ENCODE measurements at places on chromosomes 12 and 14.

- no peak overlapping the region for H3K27ac ChIP-seq
- H3K27me3 ChIP-seq, result no peaks in the 10 kb centered on the region
- no peaks in the 10 kb centered on the region for H3K36me3 ChIP-seq
- no peak overlapping the region for H3K4me3 ChIP-seq
Observed at GRCh38 chr14:30064454-30064853, 136.8 kb upstream of the PRKD1 start.

DNA sequence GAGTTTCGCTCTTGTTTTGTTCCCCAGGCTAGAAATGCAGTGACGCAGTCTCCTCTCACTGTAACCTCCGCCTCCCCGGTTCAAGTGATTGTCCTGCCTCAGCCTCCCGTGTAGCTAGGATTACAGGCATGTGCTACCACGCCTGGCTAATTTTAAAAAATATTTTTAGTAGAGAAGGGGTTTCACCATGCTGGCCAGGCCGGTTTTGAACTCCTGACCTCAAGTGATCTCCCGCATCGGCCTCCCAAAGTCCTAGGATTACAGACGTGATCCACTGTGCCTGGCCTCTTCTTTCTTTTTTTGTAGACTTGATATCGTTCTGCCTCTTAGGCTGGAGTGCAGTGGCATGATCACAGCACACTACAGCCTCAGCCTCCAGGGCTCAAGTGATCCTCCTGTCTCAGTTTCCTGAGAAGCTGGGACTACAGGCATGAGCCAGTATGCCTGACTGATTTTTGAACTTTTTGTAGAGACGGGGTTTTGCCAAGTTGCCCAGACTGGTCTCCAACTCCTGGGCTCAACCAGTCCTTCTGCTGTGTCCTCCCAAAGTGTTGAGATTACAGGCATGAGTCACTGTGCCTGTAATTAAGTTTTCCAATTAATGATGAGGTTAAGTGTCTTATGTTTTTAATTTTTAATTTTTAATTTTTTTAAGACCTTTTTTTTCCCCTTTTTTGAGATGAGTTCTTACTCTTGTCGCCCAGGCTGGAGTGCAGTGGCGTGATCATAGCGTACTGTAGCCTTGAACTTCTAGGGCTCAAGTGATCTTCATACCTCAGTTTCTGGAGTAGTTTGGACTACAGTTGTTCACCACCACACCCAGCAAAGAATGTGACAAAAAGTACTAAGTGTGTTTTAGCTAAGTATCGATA is 10.2 kb downstream of the RCOR1 start:
- no peaks in the 10 kb centered on the region for H3K27me3 ChIP-seq
- H3K36me3 ChIP-seq, result peaks cover 1% of the 10 kb centered on the region
- H3K27ac ChIP-seq, result no peak overlapping the region
- H3K4me3 ChIP-seq, result no peak overlapping the region
- H3K4me1 ChIP-seq, result peaks cover 26% of the 10 kb centered on the region

DNA sequence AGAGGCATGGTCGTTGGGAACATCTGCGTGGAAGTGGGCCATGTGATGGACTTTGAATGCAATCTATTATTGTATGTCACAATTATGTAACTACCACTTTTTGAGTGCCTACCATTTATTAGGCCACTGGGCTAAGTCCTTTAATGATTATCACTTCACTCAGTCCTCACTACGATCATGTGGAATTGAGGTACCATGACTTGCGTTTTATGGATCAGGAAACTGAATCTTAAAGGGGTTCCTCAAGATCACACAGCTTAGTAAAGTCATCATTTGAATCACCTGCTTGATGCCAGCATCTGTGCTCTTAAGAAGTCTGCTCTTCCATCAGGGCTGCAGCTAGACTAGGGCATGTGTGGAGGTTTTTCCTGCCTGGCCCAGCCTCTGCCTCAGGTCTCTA is 136.7 kb downstream of the DAD1 start:
- H3K4me1 ChIP-seq, result peaks cover 15% of the 10 kb centered on the region
- no peak overlapping the region for H3K4me3 ChIP-seq
- no peak overlapping the region for H3K27ac ChIP-seq
- DNase-seq, result no peak
- H3K27me3 ChIP-seq, result no peaks in the 10 kb centered on the region

GRCh38 chr12:1297206-1297605 is 297.2 kb downstream of the FBXL14 start:
- no peak overlapping the region for H3K27ac ChIP-seq
- no peaks in the 10 kb centered on the region for H3K27me3 ChIP-seq
- no peak overlapping the region for H3K4me3 ChIP-seq
- no peak for DNase-seq
- no peaks in the 10 kb centered on the region for H3K4me1 ChIP-seq

GRCh38 chr12:113853491-113853890 is 112.6 kb downstream of the RBM19 start:
- no peaks in the 10 kb centered on the region for H3K27me3 ChIP-seq
- H3K4me3 ChIP-seq, result no peak overlapping the region
- H3K36me3 ChIP-seq, result no peaks in the 10 kb centered on the region
- DNase-seq, result no peak
- H3K27ac ChIP-seq, result no peak overlapping the region

All from B cell (primary cell).